ENCODE measurements at places on chromosomes 5 and 9.

DNA sequence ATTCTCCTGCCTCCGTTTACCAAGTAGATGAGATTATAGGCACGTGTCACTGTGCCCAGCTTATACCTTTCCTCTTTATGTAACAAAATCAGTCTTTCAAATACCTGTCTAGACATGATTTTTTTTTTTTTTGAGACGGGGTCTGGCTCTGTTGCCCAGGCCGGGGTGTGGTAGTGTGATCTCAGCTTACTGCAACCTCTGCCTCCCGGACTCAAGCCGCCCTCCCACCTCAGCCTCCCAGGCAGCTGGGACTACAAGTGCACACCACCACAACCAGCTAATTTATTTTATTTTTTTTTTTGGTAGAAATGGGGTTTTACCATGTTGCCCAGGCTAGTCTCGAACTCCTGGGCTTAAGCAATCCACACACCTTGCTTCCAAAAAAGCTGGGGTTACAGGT is 13.2 kb downstream of the NADK2 start:
- no peak for DNase-seq

GRCh38 chr5:95938766-95939165 is 22.9 kb downstream of the ELL2 start:
- DNase-seq: no peak

DNA sequence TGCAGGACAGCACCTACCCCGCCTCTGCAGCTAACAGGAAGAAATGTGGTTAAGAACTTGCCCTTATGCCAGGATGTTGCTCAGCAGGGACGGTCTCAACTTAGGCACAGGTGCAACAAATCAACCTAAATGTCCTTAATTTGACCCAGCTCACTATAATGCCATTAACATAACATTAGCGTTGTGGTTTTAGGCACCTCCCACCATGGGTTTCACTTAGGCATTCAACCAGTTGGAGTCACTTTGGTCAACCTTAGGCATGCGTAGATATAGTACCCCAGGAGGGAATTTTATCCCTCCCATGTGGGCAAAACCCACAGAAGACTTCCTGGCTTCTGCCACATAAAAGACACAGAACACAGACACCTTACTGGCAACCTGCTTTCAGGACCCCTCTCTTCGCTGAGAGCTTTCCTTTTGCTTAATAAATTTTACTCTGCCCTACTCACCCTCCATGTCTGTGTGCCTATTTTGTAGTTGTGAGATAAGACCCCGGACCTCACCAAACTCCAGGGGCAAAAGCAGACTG is 8.7 kb upstream of the ERAP1 start:
- DNase-seq: peak; percentile 46

DNA sequence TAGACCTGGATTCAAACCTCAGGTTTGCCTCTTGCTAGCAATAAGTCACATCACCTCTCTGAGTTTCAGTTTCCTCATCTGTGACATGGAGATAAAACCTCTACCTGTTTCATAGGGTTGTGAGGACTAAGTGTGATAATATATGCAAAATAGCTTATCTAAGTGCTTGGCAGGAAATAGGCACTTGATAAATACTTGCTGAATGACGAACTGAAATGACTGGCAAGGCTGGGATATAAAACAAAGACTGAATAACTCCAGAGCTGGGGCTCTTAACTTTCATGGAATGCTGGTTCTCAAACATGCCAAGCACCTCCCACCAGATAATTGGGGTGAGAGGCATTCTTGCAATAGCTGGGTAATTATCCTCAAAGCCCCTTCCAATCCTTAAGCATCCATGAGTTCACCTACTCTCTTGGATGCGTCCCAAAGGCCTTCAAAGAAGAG is 87.6 kb downstream of the ADRB2 start:
- DNase-seq: no peak

GRCh38 chr9:108400297-108400696 is 455.5 kb downstream of the ACTL7B start:
- no peak for DNase-seq

GRCh38 chr5:55232985-55233928 is at the start of gene CCNO:
TSS of gene CCNO (minus strand) at chr5:55233608. CDS start at chr5:55233523, 85 bp downstream.
- peak; percentile 59 for DNase-seq

- DNase-seq: no peak
Observed at GRCh38 chr9:13689925-13690324, 410.4 kb upstream of the MPDZ start.

GRCh38 chr5:112973036-112973435 is 3.6 kb upstream of the DCP2 start:
- no peak for DNase-seq

DNA sequence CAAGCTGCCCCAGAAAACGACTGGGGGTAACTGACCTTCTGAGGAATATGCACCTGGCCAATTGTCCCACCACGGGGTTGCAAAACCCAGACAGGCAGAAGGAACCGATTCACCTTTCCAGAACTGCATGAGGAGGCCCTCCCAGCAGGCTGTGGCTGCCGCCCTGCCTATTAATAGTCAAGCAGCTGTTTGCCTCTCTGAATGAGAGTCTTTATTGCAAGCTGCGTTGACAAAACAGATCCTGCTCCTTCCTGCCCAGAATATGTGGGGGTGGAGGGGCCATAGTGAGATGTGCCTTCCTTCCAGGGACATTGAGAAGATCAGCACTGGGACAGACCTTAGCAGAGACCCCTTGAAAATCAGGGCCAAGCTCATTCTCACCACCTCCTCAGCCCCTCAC is 18.3 kb upstream of the TCOF1 start:
- no peak for DNase-seq

GRCh38 chr5:146336197-146336596 is 2.4 kb upstream of the POU4F3 start:
- DNase-seq: no peak

DNA sequence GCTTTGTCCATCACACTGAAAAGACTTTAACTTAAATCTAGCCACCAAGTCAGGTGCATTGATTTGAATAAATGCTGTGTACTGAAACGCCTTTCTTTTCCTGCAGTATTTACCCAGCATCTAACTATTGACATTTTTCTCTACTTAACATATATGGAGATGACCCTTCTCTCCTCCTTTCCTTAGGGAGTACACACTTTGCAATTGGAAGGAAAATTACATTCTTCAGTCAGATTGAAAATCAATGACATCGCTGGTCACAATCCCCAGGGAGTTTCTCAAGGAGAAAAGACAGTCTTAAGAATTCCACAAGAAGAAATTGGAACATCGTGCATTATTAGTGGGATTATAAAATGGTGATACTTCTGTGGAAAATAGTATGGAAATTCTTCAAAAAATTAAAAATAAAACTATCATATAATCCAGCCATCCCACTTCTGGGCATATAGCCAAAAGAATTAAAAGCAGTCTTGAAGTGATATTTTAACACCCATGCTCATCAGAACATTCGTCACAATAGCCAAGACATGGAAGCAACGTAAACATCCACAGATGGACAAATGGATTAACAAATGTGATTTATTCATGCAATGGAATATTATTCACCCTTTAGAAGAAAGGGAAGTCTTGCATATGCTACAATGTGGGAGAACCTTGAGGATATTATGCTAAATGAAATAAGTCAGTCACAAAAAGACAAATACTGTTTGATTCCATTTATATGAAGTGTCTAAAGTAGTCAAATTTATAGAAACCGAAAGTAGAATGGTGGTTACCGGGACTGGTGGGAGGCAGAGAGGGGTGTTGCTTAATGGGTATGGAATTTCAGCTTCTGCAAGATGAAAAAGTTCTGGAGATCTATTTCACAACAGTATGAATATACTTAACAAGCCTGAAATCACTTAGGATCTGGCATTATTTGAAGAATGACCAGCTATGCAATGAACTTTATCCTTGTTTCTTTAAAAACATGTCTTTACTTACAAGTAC is 14.3 kb upstream of the FREM1 start:
- no peak for DNase-seq

GRCh38 chr5:40082313-40082712 is 597.4 kb upstream of the PTGER4 start:
- DNase-seq: no peak

GRCh38 chr5:154300207-154300883 is 109.8 kb downstream of the GALNT10 start:
- DNase-seq: no peak

GRCh38 chr5:31819926-31820516 is 181.1 kb downstream of the PDZD2 start:
- DNase-seq: no peak

DNA sequence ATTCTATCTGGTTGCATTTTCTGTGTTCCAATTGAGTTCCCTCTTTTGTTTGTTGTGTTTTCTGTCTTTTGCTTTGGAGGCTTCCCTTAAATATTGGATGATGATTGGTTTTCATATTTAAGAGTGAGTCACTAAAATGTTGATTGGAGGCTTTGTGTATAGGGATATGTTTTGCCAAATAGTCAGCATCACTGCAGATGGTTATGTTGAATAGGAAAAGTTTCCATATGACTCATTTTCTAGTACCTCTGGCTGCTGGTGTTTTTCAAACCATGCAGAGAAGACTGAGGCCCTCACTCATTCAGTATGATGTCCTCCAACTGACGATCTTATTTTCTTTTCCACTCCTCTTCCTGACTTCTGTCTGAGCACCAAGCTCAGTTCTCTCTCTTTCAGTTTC is 1290.0 kb downstream of the EFNA5 start:
- no peak for DNase-seq

GRCh38 chr5:24068524-24068923 is 561.1 kb downstream of the PRDM9 start:
- no peak for DNase-seq

GRCh38 chr9:126663661-126664072 is 49.9 kb downstream of the LMX1B start:
- DNase-seq: no peak

DNA sequence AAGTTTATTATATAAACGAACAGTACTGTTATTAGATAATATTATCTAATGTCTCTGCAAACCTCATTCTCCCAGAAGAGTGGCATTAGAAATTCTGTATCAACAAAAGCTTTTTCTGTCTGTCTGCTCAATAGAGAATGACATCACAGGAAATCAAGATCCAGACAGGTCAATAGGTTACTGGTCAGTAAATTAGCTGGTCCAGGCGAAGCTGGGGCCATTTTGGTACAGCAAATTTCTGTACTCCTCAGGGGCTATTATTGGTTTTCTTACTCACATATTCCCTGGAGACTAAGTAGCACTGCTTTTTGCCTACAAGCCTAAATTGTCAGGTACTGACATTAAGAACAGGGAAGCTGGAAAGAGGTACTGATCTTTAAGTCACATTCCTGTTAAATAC is 80.5 kb downstream of the PLPP1 start:
- no peak for DNase-seq

DNA sequence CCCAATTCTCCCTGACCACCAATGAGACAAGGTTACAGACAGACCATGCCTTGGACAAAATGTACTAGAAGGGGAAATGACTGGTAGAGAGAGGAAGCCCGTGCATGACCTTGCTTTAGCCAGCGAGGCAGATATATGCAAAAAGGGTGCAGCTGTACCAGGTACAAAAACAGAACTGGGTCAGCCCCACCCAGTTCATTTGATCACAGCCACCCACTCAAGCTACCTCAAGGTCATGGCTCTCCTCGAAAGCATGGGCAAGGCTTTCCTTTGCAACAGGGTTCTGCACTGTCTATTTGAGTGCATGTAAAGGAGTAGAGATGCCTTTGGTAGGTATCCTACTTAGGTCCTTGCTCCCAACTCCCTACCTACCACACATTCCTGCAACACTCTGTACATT is 33.3 kb downstream of the TLE1 start:
- DNase-seq: no peak

DNA sequence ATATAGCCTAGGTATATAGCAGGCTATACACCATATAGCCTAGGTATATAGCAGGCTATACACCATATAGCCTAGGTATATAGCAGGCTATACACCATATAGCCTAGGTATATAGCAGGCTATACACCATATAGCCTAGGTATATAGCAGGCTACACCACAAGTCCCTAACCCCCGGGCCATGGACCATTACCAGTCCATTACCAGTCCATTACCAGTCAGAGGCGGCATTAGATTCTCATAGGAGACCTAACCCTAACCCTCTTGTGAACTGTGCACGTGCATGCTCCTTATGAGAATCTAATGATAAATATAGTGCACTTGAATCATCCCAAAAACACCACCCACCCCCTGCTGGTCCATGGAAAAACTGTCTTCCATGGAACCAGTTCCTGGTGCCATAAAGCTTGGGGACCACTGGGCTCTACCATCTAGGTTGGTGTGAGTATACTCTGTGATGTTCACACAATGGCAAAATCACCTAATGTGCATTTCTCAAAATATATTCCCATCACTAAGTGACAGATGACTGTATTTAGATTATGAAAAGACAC is 4.7 kb downstream of the PLIN2 start:
- no peak for DNase-seq

DNA sequence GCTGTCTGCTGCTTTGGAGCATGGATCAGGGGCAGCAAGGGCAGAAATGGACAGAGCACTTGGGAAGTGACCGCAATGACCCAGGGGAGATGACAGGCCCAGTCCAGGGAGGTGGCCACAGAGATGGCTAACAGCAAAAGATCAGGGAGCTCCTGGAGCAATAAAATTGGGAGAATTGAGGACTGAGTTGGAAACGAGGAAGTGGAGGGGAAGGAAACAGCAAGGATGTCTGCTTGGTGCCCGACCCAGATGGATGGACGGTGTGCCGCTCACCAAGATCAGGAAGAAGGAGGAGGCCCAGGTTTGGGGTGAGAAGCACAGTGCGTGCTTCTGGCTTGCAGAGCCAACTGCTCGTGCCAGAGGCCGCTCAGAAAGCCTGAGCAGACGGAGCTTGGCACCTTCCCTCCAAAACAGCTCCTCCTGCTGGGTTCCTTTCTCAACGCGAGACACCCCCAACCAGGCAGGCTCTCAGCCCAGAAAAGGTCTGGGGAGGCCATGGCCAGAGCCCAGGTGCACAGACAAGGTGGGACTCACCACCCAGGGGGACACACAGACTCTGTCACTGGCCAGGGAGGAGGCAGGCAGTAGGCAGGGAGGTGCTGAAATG is 1.7 kb upstream of the SLC34A1 start:
- DNase-seq: no peak

- DNase-seq: no peak
Observed at GRCh38 chr5:103744159-103744558, 181.6 kb upstream of the NUDT12 start.

- no peak for DNase-seq
Observed at GRCh38 chr5:129499208-129499852, 39.2 kb downstream of the ADAMTS19 start.

- no peak for DNase-seq
Observed at GRCh38 chr9:106930477-106930876, 67.5 kb downstream of the ZNF462 start.

DNA sequence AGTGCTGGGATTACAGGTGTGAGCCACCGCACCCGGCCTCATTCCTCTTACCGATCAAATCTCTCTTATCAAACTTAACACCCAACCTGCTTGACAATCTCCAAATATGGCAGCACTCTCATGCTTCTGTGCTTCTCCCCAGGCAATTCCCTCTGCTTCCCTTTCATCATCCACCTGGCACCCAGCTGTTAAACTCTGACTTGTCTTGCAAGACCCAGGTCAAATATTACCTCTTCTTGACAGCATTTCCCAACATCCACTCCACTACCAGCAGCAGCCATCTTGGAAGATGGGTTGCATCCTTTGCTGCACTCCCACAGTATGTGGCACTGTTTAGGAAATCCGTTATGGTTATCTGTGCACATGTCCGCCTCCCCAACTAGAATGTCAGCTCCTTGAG is 113.6 kb downstream of the ACTL7B start:
- no peak for DNase-seq

- no peak for DNase-seq
Observed at GRCh38 chr9:127877566-127877998, at the start of gene AK1. TSS of gene AK1 (minus strand) at chr9:127877675. CDS start at chr9:127874617, 3,058 bp downstream.
